Endothelial cell (in vitro differentiated cells): ENCODE measurements at places on chromosomes 13 and 19.

GRCh38 chr13:26498656-26499601, 58.6 kb upstream of the WASF3 start:
- DNase-seq: no peak

- DNase-seq: no peak
These were observed 31.9 kb upstream of the FLT1 start for GRCh38 chr13:28526876-28527275.

DNA sequence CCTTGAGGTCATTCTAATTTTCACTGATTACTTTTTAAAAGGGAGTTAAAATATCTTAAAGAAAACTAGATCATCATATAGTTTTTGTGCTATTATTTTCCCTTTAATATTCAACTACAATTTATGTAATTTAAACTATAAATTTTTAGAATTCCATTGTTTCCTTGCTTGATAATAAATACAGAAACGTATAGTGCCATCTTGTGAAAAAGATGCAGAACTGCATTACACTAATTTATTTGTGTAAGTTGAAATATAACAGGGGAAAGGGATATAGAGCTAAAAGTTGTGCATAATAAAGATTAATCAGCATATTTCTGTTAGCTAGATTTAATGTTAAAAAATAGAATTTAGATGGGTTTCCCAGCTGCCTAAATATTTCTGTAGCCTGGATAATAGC, 61.5 kb upstream of the TDRD3 start:
- DNase-seq: no peak

GRCh38 chr13:25906191-25906661, 145.6 kb downstream of the SHISA2 start:
- no peak for DNase-seq

GRCh38 chr13:107799001-107799400, 416.3 kb downstream of the LIG4 start:
- no peak for DNase-seq

GRCh38 chr13:100387416-100387815, 201.2 kb downstream of the GGACT start:
- no peak for DNase-seq

DNA sequence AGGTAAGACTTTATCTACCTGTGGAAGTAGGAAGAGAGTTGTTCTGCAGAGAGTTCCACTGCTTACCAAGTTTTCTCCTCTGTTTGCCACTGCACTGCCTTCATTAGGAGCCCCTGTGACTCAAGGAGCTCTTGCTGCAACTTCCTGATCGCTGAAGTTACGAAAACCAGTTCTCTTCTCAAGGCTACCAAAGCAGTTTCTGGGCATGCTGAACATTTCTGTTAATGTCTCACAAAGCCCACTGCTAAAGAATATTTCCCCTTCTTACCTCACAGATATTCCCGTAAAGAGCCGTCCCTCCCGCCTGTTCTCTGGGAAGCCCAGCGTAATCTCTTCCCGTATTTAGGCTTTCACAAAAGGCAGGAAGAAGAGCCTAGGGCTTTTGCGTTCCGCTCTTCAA, 82.6 kb upstream of the OXGR1 start:
- no peak for DNase-seq

DNA sequence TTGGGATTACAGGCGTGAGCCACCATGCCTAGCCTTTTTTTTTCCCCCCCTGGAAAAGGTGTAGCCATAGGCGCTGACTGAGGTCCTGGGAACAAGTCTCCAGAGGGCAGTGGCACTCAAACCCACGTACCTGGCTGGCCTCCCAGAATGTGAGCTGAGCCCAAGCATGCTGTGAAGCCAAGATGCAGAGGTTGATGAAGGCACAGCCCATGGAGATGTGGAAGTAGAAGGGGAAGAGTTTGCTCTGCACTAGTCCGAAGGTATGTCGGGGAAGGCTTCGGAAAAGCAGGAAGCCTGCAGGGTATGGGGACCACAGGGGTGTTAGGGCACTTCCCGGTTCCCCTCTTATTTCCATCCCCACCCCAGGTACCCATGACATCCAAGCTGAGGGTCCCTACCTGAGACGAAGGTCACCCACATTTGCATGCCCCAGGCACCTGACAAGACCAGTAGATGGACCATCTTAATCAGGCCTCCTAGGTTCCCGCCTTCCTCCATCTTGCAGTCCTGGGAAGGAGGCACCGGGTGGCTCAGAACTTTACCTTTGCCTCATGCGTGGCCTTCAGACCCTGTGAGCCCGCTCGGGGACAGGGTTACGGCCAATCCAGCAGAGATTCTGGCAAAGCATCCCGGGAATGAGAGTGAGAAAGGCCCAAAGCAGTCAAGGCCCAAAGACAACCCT, 805 bp downstream of the TMEM205 start:
- no peak for DNase-seq

- no peak for DNase-seq
These were observed 42.7 kb downstream of the SERP2 start for GRCh38 chr13:44416301-44416700.

DNA sequence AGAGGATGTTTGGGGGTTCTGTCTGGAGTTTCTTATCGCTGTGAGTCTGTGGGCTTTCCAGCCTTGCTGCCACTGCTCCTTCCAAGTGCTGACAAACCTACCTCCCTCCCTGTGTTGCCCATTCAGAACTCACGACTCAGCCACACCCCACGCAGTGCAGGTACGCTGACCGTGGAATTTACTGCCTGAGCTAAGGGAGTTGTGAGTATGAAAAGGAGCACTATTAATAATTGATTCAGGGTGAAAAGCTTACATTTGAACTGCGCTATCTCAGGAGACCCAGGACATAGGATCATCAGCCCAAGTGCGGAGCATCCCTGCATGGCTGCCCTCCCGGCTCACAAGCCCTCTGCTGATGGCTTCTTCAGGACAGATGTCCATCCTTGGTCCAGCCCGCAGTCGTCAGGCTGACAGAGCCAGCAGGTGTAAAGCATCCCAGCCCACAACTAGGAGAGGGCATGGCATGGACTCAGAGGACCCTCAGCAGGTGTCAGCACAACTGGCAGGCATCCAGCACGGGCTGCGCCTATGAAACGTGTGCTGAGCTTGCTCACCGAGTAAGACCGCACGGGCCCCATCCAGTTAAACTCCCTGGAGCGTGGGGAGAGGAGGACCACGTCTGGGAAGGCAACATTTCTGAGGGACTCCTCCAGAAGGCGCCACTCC, 244.0 kb downstream of the COL4A1 start:
- no peak for DNase-seq

- no peak for DNase-seq
These were observed 99.2 kb upstream of the C1QTNF9B start for GRCh38 chr13:23996456-23996855.

DNA sequence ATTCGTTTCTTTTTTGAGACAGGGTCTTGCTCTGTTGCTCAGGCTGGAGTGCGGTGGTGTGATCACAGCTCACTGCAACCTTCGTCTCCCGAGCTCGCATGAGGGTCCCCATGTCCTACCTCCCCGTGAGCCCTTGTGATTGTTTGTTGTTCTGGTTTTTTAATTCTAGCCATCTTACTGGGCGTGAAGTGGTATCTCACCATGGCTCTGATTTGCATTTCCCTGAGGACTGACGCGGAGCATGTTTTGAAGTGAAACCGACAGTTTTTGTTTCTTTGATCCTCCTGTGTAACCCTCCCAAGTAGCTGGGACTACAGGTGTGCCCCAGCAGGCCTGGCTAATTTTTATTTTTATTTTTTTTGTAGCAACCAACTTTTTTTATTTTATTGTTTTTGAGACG, 21.7 kb downstream of the GNG7 start:
- no peak for DNase-seq

GRCh38 chr13:32267836-32268439, 47.2 kb downstream of the ZAR1L start:
- DNase-seq: no peak

- no peak for DNase-seq
These were observed 85.6 kb downstream of the COL4A2 start for GRCh38 chr13:110392510-110393240.

- no peak for DNase-seq
These were observed 1690.0 kb downstream of the PCDH9 start for GRCh38 chr13:65540175-65540574.
